ENCODE measurements at places on chromosomes 16 and 17.

GRCh38 chr17:79203016-79203415 lies 128.4 kb downstream of the ENGASE start:
- no peak for DNase-seq

DNA sequence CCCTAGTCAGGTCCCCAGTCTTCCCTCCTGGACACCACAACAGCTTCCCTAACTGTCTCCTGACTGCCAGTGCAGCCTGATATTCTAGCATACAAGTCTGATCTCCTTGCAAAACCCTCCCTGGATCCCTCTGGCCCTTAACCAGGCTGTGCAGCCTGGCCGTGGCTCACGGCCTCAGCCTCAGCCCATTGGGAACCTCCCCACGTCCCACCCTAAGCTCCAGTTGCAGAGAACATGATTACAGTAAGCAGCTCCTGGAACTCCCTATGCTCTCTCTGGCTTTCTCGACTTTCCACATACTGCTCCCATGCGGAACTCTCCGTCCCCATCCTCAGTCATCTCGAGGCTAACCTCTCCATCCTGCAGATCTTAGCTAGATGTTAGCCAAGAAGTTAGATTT lies 13.0 kb downstream of the ALOX12B start:
- DNase-seq = no peak

DNA sequence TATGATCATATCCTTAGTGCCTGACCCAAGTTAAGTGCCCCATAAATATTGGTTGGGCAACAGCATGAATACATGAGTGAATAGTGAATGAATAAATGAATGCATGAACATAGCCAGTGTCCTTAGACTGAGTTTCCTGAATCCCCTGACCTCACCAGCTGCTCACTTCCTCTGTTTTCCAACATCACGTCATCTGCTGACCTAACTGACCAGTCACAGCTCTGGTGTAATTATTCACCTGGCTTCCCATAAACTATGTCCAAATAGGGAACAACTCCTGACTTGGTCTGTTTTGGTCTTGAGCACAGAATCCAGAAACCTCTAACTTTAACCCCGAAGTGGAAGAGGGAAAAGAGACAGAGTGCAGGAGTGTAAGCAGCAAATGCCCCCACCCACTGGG lies 83.4 kb downstream of the ASIC2 start:
- no peak for DNase-seq

DNA sequence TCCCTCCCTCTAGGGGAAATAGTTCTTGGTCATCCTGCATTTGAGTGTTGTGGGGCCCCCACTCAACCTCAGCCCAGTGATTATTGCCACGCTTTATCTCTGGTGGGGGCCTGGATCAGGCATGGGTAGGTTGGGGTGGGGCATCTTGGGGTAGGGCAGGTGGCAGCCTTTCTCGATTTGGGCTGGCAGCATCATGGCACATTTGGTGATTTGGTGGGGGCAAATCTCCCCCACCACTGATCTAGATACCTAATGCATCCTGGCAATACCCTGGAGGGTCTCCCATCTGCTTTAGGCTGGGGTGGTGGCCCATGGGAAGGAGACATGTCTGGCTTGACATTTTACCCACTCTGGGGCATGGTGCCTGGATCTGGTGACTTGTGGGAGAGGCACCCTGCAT lies 40.2 kb downstream of the NLRP1 start:
- no peak for DNase-seq

- DNase-seq = peak; percentile 54
Observed at GRCh38 chr16:50467943-50468748, 80.0 kb upstream of the NKD1 start.

GRCh38 chr17:82228278-82228841 lies 482 bp upstream of the SLC16A3 start:
- DNase-seq = no peak

GRCh38 chr16:73015612-73016487 lies 32.1 kb downstream of the ZFHX3 start:
- DNase-seq = no peak

GRCh38 chr17:28247671-28248555 lies 71.1 kb upstream of the TMEM97 start:
- no peak for DNase-seq
